Suppressor macrophage treated with lipopolysaccharide for 4 hours (primary cell): ENCODE measurements at places on chromosomes 2 and 18.

GRCh38 chr18:69885841-69886531 lies 61.7 kb downstream of the CD226 start:
- no peak for DNase-seq

GRCh38 chr2:200159357-200159707 lies 147.2 kb upstream of the SPATS2L start:
- no peak for DNase-seq

DNA sequence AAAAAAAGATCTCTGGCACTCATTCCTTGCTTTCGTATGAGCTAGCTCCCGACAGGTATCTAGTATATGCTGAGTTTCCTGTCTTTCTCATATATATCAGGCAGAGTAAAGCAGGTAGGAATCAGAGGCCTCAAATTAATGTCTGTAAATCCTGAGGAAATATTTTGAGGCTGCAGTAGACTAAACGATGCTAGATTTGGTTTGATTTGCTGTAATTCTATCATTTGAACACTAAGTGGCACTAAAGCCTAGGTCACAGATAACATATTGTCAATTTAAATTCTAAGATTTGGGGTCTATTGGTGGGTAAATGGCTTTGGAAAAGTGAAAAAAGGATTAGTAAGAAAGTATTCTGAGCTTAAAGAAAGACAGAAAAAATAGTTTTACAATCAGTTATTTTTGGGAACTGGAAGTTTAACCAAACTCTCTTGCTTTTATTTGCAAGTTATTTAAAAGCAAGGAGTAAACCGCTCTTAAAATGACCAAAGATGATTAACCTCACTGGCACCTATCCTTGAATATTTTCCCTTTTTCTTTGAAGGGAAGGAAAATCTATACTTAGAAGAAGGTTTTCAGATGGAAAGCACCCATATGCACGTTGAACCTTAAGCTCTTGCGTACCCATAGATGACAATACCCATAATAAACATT lies 37.6 kb upstream of the SLC4A10 start:
- peak; percentile 30 for DNase-seq

GRCh38 chr18:62140259-62140658 lies 46.6 kb downstream of the PIGN start:
- peak; percentile 3 for DNase-seq

- DNase-seq: peak; percentile 37
Observed at GRCh38 chr2:215436705-215437565, 1.1 kb upstream of the FN1 start.

DNA sequence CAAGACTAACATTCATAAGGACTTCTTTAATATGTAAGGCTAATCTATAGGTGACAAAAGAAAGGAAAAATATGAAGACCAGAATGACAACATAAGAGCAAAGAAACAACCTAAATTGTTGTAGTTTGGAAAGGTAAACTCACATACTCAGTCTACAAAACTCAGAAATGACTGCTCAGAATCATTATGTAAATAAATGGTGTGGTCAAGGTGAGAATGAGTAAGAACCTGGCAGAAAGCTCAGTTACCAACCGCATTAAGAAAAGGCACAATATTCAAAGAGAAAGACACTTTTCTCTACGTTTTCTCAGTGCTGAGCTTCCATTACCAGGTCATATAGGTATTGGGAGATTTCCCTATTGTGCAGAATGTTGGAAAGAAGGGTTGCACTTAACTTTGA lies 15.8 kb downstream of the ATF2 start:
- DNase-seq: no peak

DNA sequence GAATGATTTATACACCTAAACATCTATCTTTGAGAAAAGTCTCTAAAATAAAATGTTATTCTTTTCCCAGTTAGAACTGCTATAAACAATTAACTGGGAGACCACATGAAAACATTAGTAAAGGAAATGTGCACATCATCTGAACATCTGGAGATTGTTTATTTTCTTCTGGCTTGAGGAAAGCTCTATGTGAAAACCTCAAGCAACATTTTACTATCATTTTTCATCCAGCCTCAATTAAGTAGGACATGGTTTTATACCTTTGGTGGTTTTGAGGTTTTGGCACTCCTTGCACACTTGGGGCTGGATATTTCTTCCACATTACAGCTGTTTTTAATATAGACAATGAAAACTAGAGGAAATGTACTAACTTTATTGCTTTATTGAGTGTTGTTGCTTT lies 609.5 kb upstream of the SLC8A1 start:
- DNase-seq: no peak

DNA sequence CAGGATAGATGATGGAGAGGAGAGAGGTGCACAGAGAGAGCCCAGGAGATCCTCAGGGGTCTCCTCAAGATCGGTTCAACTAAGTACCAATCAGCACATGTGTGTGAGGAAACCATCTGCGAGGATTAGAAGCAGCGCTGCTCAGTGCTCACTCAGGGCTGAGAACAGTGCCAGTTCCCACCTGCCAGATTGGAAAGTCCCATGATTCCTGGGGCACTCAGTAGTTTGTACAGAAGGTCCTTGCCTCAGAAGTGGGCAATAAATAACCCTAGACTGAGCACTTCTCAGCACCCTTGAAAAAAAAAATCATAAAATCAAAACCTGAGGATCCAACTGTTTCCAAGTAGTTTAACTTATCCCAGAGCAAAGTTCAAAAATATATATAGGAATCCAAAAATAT lies 53.8 kb downstream of the SEMA4F start:
- DNase-seq: no peak

DNA sequence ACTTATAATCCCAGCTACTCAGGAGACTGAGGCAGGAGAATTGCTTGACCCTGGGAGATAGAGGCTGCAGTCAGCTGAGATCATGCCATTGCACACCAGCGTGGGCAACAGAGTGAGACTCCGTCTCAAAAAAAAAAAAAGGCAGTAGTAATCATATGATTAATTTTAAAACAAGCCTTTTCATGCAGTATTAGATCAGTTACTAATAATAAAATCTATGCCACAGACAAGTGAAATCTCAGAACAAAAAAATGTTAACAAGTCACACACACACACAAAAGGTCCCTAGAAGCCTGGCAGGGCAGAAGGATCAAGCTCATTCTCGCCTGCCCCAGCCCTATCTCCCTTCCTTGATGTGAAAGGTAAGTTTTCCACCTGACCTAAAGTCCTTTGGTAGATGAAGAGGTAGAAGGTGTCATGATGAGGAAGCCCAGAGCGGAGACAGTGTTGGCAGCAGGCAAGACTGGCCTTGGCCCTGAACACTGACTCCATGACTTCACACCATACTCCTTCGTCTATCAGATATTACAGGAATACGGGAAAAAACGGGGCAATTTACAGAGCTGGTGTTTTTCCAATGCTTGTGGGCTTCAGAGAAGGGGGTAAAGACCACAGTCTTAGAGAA lies 10.6 kb downstream of the KDSR start:
- no peak for DNase-seq

GRCh38 chr2:222866358-222866960 lies 5.6 kb downstream of the ACSL3 start:
- DNase-seq: no peak

DNA sequence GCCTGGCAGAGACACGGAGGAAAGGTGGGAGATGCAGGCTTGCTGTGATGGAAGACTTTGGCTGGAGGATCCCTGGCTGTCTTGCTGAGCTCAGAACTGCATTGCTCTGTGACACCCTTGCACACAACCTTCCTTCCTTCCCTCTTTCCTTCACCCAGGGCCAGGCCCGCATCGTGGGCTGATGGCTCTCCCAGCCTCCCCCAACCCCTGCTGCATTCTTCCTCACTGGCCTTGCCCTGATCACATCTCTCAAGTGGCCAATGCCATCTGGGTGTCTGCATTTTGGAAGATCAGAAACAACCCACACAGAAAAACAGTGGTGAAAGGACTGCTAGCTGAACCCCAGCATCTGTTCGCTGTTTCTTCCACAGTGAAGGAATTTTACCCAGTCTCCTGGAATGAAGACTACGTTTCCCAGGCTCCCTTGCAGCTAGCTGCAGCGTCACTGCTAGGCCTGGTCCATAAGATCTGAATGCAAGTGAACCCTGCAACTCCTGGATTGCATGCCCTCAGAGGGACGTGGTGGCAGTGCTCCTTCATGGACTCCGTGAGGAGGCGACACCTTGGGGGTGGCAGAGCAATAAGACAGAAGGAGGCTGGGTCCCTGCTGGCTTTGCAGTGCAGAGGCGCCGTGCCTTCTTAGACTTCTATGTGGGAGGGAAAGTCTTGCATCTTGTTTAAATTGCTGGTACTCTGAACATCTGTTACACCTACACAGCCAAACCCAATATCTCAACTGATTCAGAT lies 78.9 kb upstream of the YWHAQ start:
- no peak for DNase-seq

GRCh38 chr2:119786295-119786694 lies 26.6 kb downstream of the PTPN4 start:
- DNase-seq: no peak
